Epithelial cell of proximal tubule (primary cell): ENCODE measurements at places on chromosomes 16 and 17.

- no peak for DNase-seq
These were observed 512.4 kb downstream of the CDH13 start for GRCh38 chr16:83138976-83139690.

DNA sequence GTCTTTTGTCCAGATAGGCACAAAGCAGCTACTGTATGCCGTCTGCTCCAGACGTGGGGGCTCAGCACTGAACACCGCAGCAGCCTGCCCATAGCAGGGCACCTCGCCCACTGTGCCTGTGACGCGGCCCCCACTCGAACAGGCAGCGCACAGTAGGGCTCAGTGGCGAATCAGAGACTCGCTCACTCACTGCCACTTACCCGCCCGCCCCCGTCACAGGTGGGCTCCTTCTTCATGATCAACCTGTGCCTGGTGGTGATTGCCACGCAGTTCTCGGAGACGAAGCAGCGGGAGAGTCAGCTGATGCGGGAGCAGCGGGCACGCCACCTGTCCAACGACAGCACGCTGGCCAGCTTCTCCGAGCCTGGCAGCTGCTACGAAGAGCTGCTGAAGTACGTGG is 23.6 kb downstream of the TPSG1 start:
- no peak for DNase-seq

DNA sequence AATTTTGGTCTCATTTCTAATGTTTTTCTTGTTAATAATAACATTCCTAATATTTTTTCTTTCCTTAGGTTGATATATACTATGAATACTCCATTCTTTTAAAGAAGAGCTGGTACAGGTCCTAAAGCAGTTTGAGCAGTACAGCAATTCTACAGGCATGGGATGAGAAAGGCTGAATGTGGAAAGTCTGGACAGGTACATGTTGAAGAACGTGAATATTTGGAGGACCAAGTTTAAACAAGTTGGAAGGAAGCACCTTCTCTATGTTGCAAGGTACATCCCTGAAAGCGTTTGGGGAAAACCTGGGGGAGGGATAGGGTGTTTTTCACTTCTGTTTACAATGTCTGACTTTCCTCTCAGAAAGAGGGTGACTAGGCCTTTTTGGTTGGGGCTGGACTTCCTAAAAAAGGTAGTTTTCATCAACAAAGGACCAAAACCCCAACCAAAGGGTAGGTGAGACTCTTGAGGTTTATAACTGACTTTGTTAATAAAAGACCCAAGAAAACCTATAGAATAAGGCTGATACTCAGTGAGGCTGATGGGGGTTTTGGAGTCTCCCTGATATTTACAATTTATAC is 95.9 kb upstream of the AXIN2 start:
- DNase-seq: no peak

DNA sequence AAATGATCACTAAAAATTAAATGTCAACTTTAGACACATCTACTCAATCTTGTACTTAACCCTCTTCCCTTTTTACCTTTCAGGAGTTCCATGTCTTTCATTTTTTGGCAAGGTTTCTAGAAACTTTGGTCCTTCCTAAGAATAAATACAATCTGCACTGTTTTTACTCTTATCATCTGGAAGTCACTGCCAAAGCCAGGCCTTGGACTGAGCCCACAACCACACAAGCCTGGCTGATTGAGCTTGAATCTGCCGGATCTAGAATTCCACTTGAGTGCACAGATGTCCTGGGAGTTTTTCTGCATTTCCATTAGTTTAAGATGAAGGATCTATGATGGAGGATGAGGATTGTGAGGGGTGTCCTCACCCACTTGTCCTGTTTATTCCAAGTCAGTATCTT is 126.1 kb downstream of the VPS53 start:
- DNase-seq: no peak

- no peak for DNase-seq
These were observed 9.1 kb downstream of the ABHD15 start for GRCh38 chr17:29557739-29558116.
